ENCODE measurements at places on chromosomes 11 and 22.

GRCh38 chr22:50556703-50557102 lies 6.0 kb downstream of the SYCE3 start:
- DNase-seq, result no peak

GRCh38 chr11:119396835-119397234 lies 15.3 kb upstream of the USP2 start:
- DNase-seq, result no peak

DNA sequence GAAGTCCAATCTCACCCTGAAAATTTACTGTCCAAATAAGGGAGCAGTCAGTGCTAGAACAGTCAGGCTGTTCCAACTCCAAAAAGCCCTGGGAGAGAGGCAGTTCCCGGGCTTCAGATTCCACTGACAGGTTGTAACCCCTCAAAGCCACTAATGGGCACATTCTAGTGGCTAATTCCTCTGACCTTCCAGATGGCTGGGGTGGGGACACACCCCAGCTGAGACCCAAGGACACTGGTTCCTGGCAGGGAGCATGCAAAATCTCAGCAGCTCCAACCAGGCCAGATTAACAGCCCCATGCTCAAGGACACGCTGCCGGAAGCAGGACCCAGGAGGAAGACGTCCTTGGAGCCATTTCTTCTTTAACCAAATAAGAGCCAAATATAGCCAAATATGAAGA lies 92.7 kb downstream of the RPL27A start:
- DNase-seq, result no peak

GRCh38 chr11:124872741-124873140 lies 7.5 kb downstream of the ROBO3 start:
- DNase-seq, result no peak

DNA sequence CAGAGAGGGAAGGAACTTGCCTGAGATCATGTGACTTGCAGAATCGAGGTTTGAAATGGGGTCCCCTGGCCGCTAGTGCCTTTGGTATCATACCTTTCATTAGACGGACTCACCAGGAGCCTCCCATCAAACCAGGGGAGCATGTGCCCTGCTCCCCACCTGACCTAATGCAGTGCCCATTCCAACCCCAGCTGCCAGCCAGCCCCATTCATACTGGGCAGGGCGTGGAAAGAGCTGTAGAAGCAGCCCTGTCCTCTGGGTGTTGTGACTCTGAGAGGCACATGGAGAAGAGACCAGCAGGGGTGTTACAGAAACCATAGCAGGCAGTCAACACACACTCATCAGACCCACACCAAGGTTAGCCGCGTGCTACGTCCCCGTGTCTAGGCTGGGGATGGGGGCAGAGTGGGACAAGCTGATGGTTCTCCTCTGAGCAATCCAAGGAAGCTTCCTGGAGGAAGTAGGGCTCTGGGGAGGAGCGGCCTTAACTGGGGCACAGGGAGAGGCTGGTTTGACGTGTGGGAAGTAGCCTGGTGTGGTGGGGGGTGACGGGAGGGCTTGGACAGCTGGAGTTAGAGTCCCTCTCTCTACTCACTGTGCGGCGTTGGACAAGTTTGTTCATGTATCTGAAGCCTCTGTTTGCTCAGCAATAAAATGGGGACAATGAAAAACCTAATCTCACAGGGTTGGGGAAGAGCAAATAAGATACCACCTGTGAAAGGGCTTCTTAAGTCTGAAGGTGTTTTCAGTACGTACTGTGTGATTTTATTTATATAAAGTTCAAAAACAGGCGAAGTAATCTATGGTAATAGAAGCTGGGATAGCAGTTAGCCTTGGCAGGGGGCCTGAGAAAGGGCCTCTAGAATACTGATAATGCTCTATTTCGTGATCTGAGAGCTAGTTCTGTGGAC lies 14.0 kb downstream of the GRIK4 start:
- DNase-seq, result no peak

GRCh38 chr22:17562906-17563870 lies at the start of gene SLC25A18:
SLC25A18 (plus strand) TSS chr22:17563498; CDS start chr22:17579945, 16,447 bp downstream.
- DNase-seq, result no peak

- DNase-seq, result no peak
Measured at GRCh38 chr11:74008373-74009229, at the start of gene UCP3. UCP3 (minus strand) TSS chr11:74009085; CDS start chr11:74007042, 2,043 bp downstream.

Data from stromal cell of bone marrow (primary cell).